Cerebellar cortex (tissue), 1 donor: ENCODE measurements at places on chromosomes 2 and 18.

DNA sequence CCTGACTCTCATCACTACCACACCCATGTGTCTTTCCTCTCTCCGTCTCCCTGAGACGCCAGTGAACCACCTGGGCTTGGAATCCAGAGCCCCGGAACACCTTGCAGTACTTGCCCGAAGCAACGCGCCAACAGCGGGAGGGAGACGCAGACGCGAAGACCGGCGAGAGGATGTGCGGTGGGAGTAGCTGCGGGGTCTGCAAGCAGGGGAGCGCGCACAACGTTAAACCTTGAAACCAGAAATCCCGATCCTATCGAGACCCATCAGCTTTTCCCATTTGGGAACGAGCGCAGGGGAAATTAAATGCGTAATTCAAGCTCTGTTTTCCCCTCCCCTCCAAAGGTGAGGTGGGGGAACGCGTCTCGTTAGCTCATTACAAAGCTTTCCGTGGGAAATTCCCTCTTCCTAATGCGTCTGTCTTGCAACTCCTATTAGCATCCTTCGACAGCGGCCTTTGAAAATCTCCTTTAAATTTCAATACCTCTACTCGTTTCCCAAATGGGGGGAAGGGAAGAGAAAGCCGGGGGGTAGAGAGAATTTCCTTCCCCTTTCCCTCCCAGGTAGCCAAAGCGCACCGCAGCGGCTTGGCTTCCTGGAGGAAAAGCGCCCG lies 421 bp upstream of the CNTNAP5 start:
- DNase-seq: no peak

- no peak for DNase-seq
Measured at GRCh38 chr2:75155115-75155514, 44.2 kb downstream of the TACR1 start.

GRCh38 chr2:176174382-176174823 lies 14.1 kb upstream of the HOXD1 start:
- DNase-seq: no peak

DNA sequence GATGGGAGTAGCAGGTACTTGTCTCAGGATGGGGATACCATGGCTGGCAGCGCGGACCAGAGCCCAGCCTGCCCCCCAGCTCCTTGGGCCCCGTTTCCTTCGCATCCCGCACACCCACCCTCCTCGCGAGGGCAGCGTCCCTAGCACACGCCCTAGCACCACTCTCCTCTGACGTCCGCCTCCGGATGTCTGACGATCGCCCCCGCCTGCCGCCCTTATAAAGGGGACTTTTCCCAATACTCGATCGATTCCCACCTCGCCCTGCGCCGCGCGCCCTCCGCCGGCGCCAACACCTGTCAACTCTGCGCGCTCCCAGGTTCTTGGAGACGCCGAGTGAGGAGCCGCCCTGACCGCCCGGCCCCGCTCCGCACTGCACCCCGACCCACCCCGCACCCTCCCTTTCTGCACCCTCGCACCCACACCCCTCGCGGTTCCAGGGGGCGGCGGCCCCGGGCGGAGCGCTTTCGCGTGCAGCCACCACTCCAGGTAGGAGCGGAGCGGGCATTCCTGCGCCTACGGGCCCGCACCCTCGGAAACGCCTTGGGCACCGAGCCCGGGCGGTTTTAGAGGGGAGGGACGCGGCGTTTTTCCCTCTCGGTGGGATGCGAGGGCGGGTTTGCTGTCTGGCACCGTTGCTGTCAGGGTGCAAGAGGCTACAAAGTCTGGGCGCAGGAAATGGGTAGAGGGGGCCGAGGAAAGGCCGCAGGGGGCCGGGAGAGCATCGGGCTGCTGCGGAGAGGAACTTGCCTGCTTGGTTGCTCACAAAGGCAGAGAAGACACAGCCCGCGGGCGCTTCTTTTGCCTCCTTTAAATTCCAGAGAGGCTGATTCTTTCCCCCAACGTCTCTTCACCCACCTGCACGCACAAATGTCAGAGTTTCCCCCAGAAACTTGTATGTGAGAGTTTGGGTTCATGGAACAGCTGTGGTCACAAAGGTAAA lies at the start of gene SLC5A7:
SLC5A7 (plus strand) TSS at position 247 of the 940 bp plus-strand sequence. CDS start 1,632 bp downstream, outside the sequence.
- no peak for DNase-seq

GRCh38 chr2:105236060-105236424 lies 5.5 kb upstream of the GPR45 start:
- DNase-seq: no peak

- no peak for DNase-seq
Measured at GRCh38 chr2:240259201-240259923, 118.9 kb upstream of the OTOS start.

- no peak for DNase-seq
Measured at GRCh38 chr18:50315100-50315871, 27.8 kb upstream of the CXXC1 start.

GRCh38 chr2:29447513-29447912 lies 332.3 kb downstream of the CLIP4 start:
- DNase-seq: no peak
